Stimulated activated CD8-positive, alpha-beta memory T cell treated with anti-CD3 and anti-CD28 coated beads, Interleukin-4, amount 100 ng/mL, for 1 hour (primary cell): ENCODE measurements at places on chromosomes 2 and 18.

DNA sequence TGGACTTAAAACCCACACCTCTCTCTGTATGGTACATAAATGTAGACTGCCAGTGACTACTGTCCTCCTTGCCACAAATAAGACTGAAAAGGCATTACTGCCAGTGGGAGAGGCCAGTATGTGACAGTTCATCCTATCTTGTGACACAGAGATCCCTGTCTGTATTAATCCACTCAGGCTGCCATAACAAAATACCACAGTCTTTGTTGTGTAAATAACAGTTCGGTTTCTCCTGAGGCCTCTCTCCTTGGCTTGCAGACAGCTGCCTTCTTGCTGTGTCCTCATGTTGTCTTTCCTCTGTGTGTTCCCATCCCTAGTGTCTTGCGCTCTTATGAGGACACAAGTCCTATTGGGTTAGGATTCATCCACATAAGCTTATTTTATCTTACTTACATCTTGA, 46.4 kb upstream of the IL1RL1 start:
- DNase-seq = no peak

GRCh38 chr18:73677450-73677849, 470.2 kb downstream of the FBXO15 start:
- DNase-seq = no peak

- no peak for DNase-seq
Observed at GRCh38 chr2:227388537-227389011, 825 bp upstream of the SCYGR1 start.

DNA sequence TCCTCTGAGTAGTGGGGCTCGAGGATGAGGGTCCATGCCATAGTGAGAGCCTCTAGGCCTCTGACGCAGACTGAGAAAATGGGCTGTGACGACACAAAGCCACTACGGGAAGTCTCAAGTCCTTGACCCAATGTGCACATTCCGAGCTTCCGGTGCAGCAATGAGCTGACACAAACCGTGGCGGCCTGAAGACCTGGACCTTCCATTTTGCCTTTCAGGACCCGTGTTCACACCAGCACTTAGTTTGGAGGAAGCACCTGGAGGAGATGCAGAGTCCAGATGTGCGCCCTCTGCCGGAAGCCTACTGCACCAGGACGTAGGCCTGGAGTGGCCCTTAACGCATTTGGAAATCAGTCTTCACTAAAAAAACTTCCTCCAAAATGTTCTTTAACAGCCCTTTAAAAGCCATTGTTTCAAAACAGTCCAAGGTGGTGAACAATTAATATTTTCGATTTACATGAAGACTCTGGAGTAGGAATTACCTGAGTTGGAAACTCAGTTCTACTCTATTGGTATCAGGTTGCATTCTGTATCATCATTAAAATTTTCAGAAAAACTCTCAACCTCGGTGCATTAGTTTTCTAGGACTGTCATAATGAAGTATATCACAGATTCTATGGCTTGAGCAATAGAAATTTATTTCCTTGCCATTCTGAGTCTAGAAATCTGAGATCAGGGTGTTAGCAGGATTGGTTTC, 33.9 kb downstream of the BMP10 start:
- DNase-seq = peak; percentile 41

- DNase-seq = no peak
Observed at GRCh38 chr18:73286584-73286983, 418.8 kb upstream of the NETO1 start.

GRCh38 chr18:51668101-51668500, 470.6 kb upstream of the MEX3C start:
- peak; percentile 5 for DNase-seq

DNA sequence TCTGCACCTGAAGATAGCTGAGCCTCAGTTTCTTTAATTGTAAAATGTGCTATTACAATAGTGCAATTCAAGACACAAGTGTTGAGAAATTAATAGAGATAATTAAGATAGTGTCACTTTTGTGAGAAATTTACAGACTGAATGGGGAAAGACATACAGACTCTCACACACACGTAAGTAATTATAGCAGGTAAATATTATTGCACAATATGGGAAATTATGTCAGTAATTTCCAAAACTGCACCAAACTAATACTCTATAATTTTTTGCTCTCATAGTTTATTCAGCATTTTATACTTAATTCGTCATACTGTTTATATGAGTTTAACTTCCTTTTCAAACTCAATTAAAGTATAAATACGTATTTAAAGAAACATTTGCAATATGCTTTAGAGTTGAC, 124.9 kb upstream of the GYPC start:
- DNase-seq = no peak

DNA sequence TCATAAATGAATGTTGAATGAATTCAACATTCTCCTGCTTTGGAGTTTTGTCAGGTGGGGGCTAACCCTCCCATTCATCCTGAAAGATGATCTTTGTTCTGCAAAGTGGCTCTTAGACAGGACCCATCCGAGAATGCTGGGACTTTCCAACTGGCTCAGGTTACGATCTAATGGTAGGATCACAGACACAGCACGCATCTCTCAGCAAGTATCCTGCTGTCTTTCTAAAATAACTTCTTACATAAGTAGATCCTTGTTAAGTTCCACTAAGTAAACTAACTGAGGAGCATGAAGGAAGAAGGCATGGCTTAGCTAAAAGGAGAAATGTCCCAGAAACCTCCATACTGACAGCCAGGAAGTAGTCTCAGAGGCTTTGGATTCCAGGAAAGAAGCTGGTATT, 23.7 kb downstream of the CYP27A1 start:
- no peak for DNase-seq

GRCh38 chr18:60090170-60090569, 190.4 kb downstream of the PMAIP1 start:
- DNase-seq = no peak

GRCh38 chr2:217672472-217672871, 330.3 kb downstream of the TNS1 start:
- DNase-seq = no peak

DNA sequence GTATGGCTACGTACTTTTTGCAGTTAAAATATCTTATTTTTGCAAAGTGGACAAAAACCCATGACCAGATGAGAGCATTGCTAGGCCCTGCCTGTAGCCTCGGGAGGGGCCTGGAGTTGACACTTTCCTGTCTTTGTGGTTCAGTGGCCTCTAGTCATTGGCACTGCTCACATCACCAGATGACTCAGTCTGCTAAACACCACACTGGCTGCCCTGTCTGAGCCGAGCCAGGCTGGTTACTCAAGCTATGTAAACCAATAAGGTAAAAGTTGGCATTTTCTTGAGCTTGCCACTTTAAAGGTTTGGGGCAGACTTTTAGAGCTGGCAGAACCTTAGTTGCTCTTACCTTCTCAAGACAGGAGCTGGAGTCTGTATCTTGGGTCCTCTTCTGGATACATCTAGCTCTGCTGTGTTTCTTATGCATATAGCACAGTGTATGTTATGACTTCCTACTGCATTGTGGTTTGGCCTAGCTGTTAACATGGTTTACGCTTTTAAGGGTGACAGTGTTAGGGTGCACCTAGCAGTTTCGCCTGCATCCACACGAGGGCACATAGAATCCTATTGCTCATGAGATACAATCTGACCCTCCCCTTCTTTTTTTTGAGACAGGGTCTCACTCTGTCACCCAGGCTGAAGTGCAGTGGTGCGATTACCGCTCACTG, 76.4 kb downstream of the AP1S3 start:
- peak; percentile 9 for DNase-seq

GRCh38 chr2:38610851-38611801, 8.4 kb upstream of the HNRNPLL start:
- DNase-seq = no peak

- no peak for DNase-seq
Observed at GRCh38 chr18:12317664-12318333, 9.8 kb downstream of the TUBB6 start.

- DNase-seq = no peak
Observed at GRCh38 chr2:207847807-207848544, 78.3 kb upstream of the FZD5 start.

DNA sequence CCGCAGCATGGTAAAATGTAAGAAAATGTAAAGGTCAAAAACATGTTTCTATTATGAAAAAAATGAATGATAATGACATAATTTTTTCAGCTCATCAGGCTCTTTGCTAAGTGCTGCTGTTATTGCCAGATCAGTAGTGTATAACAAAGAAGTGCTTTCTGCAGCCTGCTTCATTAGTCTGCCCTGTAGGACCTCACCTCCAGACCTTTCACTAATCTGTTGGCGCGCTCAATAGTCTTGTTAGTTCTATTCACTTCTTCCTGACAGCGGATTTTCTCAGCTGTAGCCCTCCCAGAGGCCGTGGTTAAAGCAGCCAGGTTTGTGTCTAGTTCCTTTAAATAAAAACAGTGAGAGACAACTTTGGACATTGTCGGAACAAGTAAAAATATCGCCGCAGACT, 97.7 kb downstream of the CDCA7 start:
- no peak for DNase-seq

- DNase-seq = no peak
Observed at GRCh38 chr18:62450546-62451410, 72.0 kb upstream of the ZCCHC2 start.

- DNase-seq = no peak
Observed at GRCh38 chr2:159640176-159640575, 23.8 kb upstream of the BAZ2B start.

- no peak for DNase-seq
Observed at GRCh38 chr2:201558232-201558631, 85.1 kb downstream of the TMEM237 start.

- DNase-seq = no peak
Observed at GRCh38 chr2:239721531-239721930, 303.6 kb downstream of the NDUFA10 start.

GRCh38 chr2:233501198-233502076, 65.1 kb downstream of the USP40 start:
- DNase-seq = no peak

GRCh38 chr2:240412211-240412861, 23.1 kb upstream of the GPC1 start:
- DNase-seq = no peak

DNA sequence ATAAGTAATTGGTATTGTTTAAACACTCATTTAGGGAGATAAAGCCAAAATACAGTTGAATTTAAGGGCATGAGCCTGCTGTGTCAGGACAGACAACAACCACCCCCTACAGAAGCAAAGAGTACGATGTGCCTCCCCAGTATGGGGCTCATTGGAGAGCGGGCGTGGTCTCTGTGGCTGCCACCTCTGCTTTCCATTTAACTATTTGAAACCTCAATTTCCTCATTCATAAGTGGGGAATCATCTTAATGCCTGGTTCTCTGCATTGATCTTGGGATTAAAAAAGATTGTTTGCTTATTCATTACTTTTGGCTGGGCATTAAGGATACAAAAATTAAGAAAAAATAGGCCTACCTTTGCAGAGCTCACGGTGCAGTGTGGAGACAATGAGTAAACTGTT, 21.4 kb downstream of the KCNS3 start:
- DNase-seq = no peak

GRCh38 chr18:35511833-35512232, 14.1 kb upstream of the INO80C start:
- no peak for DNase-seq

GRCh38 chr2:219081096-219081495, 20.4 kb upstream of the IHH start:
- DNase-seq = no peak

- DNase-seq = no peak
Observed at GRCh38 chr2:20723543-20723942, 56.6 kb downstream of the GDF7 start.

GRCh38 chr2:134527381-134527780, 191.4 kb downstream of the TMEM163 start:
- DNase-seq = no peak

GRCh38 chr2:12636837-12637581, 79.7 kb upstream of the TRIB2 start:
- DNase-seq = no peak

GRCh38 chr2:54081574-54081973, 33.8 kb upstream of the ACYP2 start:
- DNase-seq = no peak

GRCh38 chr2:161028581-161028980, 131.6 kb upstream of the TANK start:
- no peak for DNase-seq

DNA sequence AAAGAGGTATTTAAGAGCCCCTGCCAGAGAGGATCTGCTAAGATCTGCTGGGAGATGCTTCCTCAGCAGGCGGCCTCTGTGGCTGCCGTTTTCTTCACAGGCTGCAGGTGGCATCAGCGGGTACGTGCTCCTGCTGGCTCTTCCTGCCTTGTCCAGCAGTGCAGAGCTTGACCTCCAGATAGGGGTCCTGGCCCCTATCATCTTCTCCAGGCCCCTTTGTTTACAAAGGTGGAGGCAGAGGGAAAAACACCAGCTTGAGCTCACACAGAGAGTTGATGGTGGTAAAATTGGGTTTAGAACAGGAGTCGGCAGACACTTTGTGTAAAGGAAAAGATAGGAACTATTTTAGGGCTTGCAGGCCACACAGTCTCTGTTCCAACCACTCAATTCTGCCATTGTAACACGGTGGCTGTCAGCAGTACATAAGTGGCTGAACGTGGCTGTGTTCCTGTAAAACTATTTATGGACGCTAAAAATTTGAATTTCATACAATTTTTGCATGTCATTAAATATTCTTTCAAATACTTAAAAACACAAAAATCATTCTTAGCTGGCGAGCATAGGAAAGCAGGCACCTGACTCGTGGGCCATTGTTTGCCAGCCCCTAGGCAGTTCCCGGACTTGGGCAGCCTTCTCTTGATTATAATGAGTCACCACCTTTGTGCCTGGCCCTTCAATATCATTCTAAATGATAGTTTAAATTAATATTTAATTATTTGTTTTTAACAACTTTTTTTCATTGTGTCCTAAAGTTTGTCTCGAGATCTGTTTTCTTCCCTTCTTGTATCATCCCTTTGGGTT, 98.2 kb upstream of the B3GNT7 start:
- no peak for DNase-seq

- no peak for DNase-seq
Observed at GRCh38 chr2:205496772-205497171, 185.5 kb upstream of the NRP2 start.

DNA sequence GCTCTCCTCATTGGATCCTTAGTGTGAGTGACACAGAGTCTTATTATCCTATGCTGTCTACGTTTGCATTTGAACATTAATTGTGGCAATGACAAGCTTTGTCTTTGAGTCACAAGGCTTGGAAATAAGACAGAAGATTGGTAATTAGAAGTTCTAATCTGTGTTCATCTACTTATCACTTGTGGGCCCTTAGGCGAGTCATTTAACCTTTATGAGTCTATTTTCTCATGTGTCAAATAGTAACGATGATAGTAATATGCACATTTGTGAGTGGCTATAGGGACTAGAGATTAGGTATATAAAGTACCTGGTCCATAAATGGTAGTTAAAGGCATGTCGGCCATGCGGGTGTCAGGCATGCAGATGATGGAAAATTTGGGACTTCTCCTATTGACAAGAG, 105.6 kb upstream of the NABP1 start:
- DNase-seq = no peak

DNA sequence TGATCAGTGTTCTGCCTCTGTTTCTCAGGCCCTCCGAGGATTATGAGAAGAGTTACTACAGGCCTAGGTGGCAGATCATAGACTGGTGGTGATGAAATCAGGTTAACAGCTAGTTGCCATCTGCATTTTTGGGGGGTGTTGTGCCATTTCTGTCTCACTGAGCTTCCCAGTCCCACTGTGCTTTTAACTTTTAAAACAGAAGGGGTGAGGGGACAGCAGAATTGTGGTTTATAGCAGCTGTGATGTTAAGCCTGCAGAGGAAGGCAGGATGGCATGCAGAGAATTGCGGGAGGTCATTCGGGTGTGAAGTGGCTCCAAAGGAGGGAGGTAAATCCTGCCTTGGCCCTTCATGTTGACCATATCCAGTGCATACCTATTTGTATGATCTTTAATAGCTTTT, 5.0 kb downstream of the CAB39 start:
- no peak for DNase-seq
